ENCODE measurements at places on chromosomes 16 and 17. TPM values are rescaled to one million over a fixed set of nuclear protein-coding genes. Genes with fewer than 3 reads are reported as not detected.
A peak's percentile ranks its signal among the peaks of the same experiment; 100 is the strongest.

- H3K4me1 ChIP-seq, result peaks cover 15% of the 10 kb centered on the region
- H3K27ac ChIP-seq, result no peak overlapping the region
- H3K4me3 ChIP-seq, result no peak overlapping the region
- no peak for DNase-seq
- H3K36me3 ChIP-seq, result peaks cover 14% of the 10 kb centered on the region
Observed at GRCh38 chr17:42806249-42806648, 7.6 kb downstream of the CNTD1 start.

The PPM1E gene
- total RNA-seq, result not detected

The KRTAP3-2 gene
- not detected for total RNA-seq

DNA sequence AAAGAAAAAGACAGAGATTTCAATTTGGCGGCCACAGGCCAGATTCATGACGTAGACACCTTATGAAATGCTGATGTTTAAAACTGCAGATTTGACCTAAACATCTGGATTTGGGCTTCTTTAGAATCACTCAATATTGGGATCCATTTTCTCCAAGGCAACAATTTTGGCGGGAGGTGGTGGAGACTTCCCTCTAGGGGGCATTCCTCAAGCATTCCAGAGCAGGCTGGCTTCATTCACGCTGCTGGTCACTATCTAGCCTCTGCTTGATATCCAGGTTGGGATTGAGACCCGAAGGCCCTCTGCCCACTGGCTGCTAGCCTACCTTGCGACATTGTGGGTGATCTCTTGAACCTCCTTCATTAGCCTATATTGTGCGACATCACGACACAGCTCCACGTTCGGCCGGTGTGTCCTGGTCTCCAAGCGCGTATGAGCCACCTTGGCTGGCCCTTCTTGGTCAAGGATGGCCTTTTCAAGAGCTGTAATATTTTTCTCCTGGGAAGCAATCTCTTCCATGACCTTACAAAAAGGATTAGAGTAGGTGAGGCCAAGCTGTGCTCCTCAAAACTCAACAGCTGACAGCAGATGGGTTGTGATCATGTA is 24.5 kb downstream of the FBXO39 start:
- H3K4me3 ChIP-seq, result no peak overlapping the region
- H3K36me3 ChIP-seq, result no peaks in the 10 kb centered on the region
- no peak for DNase-seq
- no peaks in the 10 kb centered on the region for H3K27me3 ChIP-seq
- peaks cover 17% of the 10 kb centered on the region for H3K4me1 ChIP-seq
- no peak overlapping the region for H3K27ac ChIP-seq

GRCh38 chr16:89189358-89190025 is 10.8 kb downstream of the SLC22A31 start:
- H3K4me3 ChIP-seq, result no peak overlapping the region
- no peaks in the 10 kb centered on the region for H3K36me3 ChIP-seq
- no peaks in the 10 kb centered on the region for H3K4me1 ChIP-seq
- no peak overlapping the region for H3K27ac ChIP-seq
- DNase-seq, result no peak
- H3K27me3 ChIP-seq, result no peaks in the 10 kb centered on the region

- H3K27ac ChIP-seq, result no peak overlapping the region
- H3K4me1 ChIP-seq, result peaks cover 7% of the 10 kb centered on the region
- H3K27me3 ChIP-seq, result no peaks in the 10 kb centered on the region
- no peaks in the 10 kb centered on the region for H3K36me3 ChIP-seq
- no peak overlapping the region for H3K4me3 ChIP-seq
Observed at GRCh38 chr17:76541739-76542454, 2.1 kb downstream of the PRCD start.

The CRYBA1 gene
- total RNA-seq, result not detected

The TELO2 gene
- total RNA-seq, result 24.7 TPM

DNA sequence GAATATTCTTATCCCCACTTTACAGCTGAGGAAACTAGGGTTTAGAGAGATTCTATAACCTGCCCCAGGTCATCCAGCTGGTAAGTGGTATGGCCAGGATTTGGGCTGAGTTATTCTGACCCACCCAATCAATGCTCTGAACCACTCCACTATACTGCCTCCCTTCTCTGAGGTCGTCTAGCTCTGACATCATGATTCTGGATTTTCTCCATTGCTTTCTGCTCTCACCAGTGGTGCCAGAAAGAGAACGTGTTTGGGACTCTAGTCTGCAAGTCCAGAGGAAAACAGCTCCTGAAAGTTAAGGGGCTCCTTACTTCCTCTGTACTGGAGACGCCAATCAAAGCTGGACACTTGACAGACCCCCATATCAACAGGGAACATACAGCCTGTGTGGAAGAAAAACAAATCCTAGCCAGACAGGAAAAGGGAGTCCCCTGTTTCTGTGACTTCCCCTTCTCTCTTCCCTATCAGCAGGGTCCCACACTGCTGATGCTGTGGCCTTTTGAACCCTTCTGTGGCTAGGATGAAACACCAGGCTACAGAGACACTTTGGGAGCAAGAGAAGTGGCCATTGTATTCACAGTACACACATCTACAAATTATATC is 6.0 kb upstream of the EZH1 start:
- H3K27ac ChIP-seq, result no peak overlapping the region
- no peaks in the 10 kb centered on the region for H3K27me3 ChIP-seq
- no peak overlapping the region for H3K4me3 ChIP-seq
- no peak for DNase-seq

- no peak overlapping the region for H3K4me3 ChIP-seq
- no peaks in the 10 kb centered on the region for H3K36me3 ChIP-seq
- no peak for DNase-seq
- H3K27ac ChIP-seq, result no peak overlapping the region
- no peaks in the 10 kb centered on the region for H3K4me1 ChIP-seq
Observed at GRCh38 chr16:47625115-47625567, 164.0 kb downstream of the PHKB start.

- no peaks in the 10 kb centered on the region for H3K27me3 ChIP-seq
- H3K4me1 ChIP-seq, result no peaks in the 10 kb centered on the region
- no peak overlapping the region for H3K27ac ChIP-seq
- peak; percentile 52 for DNase-seq
Observed at GRCh38 chr17:63946440-63947363, 14.6 kb upstream of the CD79B start.

GRCh38 chr16:87077750-87078127 is 239.5 kb downstream of the C16orf95 start:
- no peak overlapping the region for H3K4me3 ChIP-seq
- H3K27ac ChIP-seq, result no peak overlapping the region
- peaks cover 10% of the 10 kb centered on the region for H3K27me3 ChIP-seq

The PABPN1L gene
- total RNA-seq, result not detected

The ACSM2A gene
- total RNA-seq, result not detected

DNA sequence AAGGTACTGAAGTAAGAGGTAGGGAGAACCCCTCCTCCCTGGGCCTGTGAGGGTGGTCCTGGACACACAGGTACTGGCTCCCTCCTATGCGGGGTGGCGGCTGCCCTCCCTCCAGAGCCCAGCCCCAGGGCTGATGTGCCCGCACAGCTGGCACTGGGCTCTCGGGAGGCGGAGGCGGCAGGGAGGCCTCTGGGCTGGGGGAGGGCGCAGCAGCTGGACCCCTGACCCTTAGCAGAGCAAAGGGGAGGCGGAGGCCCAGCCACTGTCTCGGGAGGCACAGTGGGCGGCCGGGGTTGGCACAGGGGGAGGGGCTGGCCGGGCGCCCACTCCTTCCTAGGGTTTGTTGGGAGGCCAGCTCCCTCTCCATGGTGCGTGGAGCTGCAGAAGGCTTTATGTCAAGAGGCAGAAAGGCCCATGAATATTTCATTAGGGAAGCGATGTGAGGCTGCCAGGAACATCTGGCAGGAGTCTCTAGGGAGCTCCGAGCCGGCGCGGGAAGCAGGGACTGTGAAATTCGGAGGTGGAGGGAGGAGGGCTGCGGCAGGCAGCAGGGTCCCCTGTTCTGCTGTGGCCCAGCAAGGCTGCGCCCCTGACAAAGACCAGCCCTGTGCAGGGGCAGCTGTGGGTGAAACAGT is 44.1 kb upstream of the ACSF3 start:
- no peak overlapping the region for H3K4me3 ChIP-seq
- no peaks in the 10 kb centered on the region for H3K36me3 ChIP-seq
- no peak for DNase-seq

GRCh38 chr17:62989501-62989900 is 23.5 kb downstream of the TANC2 start:
- H3K27ac ChIP-seq, result no peak overlapping the region
- DNase-seq, result no peak
- peaks cover 20% of the 10 kb centered on the region for H3K4me1 ChIP-seq

The SOX15 gene
- 3.9 TPM for total RNA-seq

DNA sequence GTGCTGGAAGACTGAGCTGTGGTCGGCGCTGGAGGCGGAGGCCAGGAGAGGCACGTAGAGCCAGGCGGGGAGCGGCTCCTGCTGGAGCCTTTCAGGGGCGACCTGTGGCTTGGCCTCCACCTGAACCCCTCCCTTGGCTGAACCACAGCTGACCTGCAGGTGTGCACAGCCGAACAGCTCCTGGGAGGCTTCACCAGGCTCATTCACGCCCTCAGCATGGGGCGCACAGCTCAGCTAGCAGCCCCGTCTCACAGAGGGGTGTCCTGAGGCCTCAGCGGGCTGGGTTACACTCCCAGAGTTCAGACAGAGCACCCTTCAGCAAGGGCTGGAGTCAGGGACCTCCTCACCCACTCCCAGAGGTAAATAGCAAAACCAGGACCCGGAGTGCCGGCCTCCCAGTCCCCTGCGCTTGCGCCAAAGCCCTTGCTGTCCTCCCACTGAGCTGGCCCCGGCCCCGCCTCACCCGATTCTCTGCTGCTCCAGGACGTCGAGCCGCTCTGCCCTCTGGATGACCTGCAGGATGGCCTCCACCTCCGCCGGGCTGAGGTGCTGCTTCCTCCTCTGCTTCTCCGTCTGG is 31.7 kb downstream of the RPH3AL start:
- H3K27ac ChIP-seq, result no peak overlapping the region
- no peaks in the 10 kb centered on the region for H3K4me1 ChIP-seq
- H3K36me3 ChIP-seq, result no peaks in the 10 kb centered on the region
- no peak overlapping the region for H3K4me3 ChIP-seq

DNA sequence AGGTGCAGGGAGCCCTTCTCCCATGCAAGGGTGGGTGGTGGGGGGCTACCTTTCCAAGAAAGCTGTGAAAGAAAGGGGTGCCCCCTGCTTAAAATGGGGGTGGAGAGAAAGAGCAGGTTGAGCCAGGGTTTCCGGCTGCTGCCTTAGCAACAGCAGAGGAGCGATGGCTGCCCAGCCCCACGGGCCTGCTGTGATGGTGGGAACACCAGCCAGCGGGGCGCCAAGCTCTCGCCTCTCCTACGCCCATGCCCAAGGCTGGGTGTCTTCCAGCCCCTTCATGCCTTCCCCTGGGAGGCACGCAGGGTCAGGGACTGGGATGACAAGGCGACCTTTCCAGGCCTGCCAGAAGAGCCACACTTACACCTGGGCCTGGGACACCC is 3.0 kb downstream of the FMNL1 start:
- H3K36me3 ChIP-seq, result no peaks in the 10 kb centered on the region
- H3K4me3 ChIP-seq, result no peak overlapping the region
- peaks cover 28% of the 10 kb centered on the region for H3K4me1 ChIP-seq
- H3K27ac ChIP-seq, result no peak overlapping the region
- H3K27me3 ChIP-seq, result no peaks in the 10 kb centered on the region

The ANKRD13B gene
- total RNA-seq, result 26.8 TPM

The GRAP gene
- total RNA-seq, result not detected

DNA sequence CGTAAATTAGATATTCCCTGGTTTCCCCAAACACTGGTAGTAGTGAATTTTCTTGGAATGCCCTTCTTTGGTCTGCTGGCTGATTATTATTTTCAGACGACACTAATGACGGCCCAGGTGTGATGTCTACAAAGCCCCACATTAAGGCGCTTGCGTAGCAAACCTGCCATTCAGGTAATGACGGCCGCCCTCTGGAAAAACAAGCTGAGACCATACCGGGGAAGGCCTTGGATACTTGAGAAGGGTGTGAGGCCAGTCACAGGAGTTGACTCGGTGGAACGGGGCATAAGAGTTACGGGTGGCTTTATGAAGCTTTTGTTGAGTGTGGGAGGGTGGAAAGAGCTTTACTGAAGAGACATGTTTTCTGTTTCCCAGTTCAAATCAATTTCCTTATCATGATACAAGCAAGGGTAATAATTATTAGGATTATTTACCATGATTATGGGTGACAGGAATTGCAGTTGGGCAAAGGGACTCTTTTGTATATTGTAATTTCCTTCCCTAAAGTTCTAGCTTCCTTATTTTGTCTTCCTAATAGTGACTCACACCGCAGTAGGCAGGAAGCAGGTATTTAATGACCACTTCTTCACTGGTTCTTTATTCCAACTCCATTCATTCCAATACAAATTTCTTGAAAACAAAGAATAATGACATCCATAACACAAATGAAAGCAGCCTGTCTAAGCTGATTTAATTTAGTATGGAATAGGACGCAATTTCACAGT is 24.8 kb downstream of the KRT23 start:
- no peak overlapping the region for H3K27ac ChIP-seq
- H3K36me3 ChIP-seq, result no peaks in the 10 kb centered on the region
- H3K27me3 ChIP-seq, result no peaks in the 10 kb centered on the region
- H3K4me1 ChIP-seq, result peaks cover 56% of the 10 kb centered on the region
- no peak for DNase-seq

GRCh38 chr16:414395-415169 is 10.9 kb upstream of the RAB11FIP3 start:
- DNase-seq, result peak; percentile 30
- H3K4me3 ChIP-seq, result no peak overlapping the region
- H3K27ac ChIP-seq, result no peak overlapping the region
- no peaks in the 10 kb centered on the region for H3K4me1 ChIP-seq
- no peaks in the 10 kb centered on the region for H3K27me3 ChIP-seq

- no peaks in the 10 kb centered on the region for H3K27me3 ChIP-seq
- no peaks in the 10 kb centered on the region for H3K36me3 ChIP-seq
- H3K27ac ChIP-seq, result no peak overlapping the region
Observed at GRCh38 chr16:75483222-75483621, 12.0 kb downstream of the CHST6 start.

GRCh38 chr17:51876986-51877385 is 281.5 kb downstream of the CA10 start:
- H3K27ac ChIP-seq, result no peak overlapping the region
- no peaks in the 10 kb centered on the region for H3K27me3 ChIP-seq
- no peak for DNase-seq
- no peaks in the 10 kb centered on the region for H3K4me1 ChIP-seq

DNA sequence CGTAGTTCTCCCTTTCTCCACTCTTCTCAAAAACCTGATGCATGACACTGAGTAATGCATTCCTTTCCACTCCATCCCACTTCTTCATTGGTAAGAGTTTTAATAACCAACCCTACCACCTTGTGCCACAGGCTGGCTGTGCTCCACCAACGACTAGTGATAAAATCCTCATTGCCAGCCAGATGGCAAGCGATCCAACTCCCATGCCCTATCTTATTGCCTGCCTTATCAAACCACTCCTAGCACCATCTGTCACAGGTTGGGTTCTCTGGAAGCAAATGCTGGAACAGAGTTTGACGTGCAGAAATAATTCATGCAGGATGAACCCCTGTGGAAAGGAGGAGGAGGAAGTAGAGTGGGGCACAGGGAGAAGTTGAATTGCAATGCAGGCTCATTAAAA is 99.5 kb downstream of the CHD9NB start:
- H3K27ac ChIP-seq, result no peak overlapping the region
- no peaks in the 10 kb centered on the region for H3K4me1 ChIP-seq
- no peak overlapping the region for H3K4me3 ChIP-seq
- no peaks in the 10 kb centered on the region for H3K27me3 ChIP-seq
- H3K36me3 ChIP-seq, result no peaks in the 10 kb centered on the region

- H3K27me3 ChIP-seq, result no peaks in the 10 kb centered on the region
- no peak overlapping the region for H3K27ac ChIP-seq
- no peak overlapping the region for H3K4me3 ChIP-seq
Observed at GRCh38 chr17:41334385-41335305, 16.0 kb downstream of the KRT33A start.

GRCh38 chr17:44948315-44948795 is 782 bp upstream of the KIF18B start:
- H3K27ac ChIP-seq, result peak overlapping the region; percentile 52
- no peaks in the 10 kb centered on the region for H3K36me3 ChIP-seq
- no peak for DNase-seq
- no peaks in the 10 kb centered on the region for H3K4me1 ChIP-seq
- peak overlapping the region; percentile 84 for H3K4me3 ChIP-seq
